ENCODE measurements at places on chromosomes 3 and 15.

DNA sequence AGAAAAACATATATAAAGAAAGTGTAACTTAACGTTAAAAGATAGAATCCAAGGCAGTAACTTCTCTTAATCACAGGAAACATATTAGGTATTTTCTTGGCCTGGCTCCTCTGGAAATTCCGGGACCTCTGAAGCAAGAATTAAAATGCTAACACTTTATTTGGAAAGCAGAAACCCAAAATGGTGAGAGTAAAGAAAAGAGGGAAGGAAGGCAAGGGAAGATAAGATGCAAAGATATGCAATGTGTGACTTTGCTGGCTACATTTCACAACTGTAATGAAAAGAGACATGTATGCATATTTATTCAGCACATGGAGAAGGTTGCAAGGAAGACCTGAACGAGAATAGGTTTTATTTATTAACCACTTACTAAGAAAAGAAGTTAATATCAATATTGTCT, 372.5 kb downstream of the TBL1XR1 start:
- no peak for DNase-seq

GRCh38 chr3:184659797-184660301, 52.0 kb downstream of the MAGEF1 start:
- peak; percentile 28 for DNase-seq

DNA sequence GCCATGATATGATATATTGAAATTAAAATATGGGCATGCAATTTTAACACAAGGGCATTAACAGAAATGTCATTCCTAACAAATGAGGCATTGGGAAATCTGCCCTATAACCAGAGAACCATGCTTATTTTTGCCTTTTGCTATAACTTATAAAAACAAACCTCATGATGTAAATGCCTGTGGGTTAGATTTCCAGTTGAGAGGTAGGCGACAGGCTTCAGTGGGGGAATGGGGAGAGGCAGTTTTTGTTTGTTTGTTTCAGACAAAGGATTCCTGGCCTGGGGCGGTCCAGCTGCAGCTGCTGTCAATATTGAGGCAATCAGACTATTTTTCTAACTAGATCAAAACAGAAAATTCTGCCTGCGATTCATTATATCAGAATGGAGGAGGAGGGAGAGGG, 490.4 kb upstream of the CFAP20DC start:
- peak; percentile 55 for DNase-seq

- DNase-seq: no peak
Measured at GRCh38 chr3:69749461-69749860, 10.2 kb downstream of the MITF start.

DNA sequence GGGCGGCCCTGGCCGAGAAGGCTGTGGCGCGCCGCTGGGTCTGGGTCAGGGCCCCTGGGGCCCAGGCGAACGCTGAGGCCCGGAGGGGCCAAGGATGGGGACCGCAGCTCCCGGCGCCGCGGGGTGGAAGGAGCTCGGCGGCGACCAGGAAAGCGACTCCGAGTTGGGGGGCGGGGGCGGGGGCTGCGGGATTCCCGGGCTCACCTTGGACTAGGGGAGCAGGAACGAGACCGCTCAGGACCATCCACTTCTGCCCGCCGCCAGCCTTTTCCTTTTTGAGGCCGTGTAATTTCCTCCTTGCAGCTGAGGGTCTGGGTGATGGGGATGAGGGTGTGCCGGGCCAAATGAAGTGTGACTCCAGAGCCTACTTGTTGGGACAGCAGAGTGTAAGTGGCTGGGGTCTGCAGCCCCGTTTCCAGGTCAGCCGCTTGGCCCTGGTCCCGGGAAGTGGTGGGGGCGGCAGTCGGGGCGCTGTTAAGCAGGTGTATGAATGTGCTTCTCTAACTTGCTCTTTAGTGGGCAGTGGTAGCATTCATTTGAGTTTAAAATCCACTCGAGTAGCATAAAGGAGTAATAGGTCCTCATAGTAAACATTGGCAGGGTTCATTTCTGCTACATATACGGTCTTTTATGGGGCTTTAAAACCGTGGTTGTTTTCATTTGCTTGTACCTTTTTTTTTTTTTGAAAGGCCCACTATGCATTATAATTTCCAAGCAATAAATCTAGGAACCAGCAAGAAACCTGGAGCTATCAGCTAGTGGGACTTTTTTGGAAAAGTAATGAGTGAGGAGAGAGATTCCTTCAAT, 717 bp downstream of the PXK start:
- DNase-seq: no peak

- no peak for DNase-seq
Measured at GRCh38 chr15:82130248-82130647, 84.4 kb upstream of the MEX3B start.

DNA sequence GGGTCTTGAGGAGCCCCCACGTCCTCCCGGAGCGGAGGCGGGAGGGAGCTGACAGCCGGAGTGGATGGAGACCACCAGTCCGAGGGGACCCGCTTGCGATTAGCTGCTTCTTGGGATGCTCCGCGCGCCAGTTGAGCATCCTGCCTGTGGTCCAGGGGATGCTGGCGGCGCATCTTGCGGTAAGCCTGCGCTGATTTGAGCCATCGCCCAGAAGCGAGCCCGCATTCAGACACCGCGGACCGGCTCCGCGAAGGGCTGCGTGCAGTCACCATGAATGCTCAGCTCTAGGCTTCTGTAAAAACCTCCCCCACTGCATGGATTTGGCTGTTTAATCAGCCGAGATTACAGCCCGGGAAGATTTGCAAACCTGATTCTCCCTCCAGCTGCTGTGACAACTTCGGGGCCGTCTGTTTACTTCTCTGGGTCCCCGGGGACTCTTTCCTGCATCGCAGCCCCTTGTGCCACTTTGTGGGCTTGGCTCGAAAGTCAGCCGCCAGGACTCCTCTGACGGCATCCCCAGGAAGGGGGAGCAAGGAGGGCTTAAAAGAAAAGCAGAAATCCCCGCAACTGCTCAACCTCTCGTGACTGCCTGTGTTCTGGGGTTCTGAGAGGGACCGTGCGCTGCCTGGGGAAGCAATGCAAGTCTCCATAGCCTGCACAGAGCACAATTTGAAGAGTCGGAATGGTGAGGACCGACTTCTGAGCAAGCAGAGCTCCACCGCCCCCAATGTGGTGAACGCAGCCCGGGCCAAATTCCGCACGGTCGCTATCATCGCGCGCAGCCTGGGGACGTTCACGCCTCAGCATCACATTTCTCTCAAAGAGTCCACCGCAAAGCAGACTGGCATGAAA, 171.1 kb downstream of the KCNAB1 start:
- DNase-seq: peak; percentile 8

- DNase-seq: no peak
Measured at GRCh38 chr3:118973050-118973449, 61.6 kb downstream of the IGSF11 start.

DNA sequence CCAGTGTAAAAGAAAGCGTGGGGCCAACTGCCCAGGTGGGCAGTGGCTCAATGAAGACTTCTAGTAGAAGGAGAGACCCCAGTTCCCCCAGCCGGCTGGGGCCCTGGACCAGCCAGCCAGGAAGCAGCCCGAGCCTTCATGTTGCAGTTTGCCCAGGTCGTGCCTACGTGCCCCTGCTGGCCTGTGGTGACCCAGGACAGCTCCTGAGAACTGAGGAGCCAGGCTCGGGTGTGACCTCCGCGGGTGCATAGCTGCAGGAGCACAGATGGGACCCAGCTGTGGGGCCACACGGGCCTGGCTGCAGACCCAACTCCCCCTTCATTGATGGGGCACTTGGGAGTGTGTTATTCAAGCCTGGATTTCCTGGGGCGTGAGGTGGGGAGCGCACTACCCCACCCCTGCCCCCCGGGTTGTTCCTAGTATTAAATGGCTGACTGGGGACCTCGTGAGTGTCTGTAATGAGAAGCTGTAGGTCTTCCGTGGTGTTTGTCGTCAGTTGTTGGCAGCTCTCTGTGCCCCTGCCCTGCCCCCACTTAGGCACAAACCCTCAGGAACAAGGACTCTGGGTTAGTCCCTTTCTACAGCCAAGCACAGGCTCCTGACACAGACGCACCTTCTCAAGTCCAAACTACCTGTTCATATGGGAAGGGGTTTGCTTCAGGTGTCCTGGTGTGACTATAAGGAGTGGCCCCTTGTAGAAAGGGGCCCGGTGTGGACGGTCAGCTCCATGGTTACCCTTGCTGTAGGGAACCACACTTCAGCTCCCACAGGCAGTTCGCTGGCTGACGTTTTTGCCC, 39.1 kb downstream of the IDH2 start:
- no peak for DNase-seq

All from fibroblast of upper back skin (primary cell).